ENCODE measurements at places on chromosomes 1 and 21.

- no peak for DNase-seq
These were observed 40.4 kb downstream of the LDLRAD2 start for GRCh38 chr1:21852282-21853130.

- DNase-seq: no peak
These were observed 772 bp downstream of the ADAM15 start for GRCh38 chr1:155051777-155052398.

DNA sequence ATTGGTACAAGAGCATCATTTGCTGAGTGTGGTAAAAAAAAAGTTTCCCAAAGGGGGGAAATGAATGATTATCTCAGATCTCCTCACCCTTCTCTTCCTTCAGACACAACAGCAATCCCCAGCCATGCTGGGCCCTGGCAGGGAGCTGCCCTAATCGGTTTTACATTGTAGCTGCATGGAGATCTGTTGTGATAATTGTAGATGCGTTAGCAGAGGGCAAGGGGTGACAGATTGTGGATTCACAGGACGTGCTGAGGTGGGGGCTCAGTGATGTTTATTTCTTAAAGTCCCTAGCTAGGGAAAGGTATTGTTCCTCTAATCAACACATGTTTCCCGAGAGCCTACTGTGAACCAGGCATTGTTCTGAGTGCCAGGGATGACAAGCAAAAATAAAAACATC lies 304.1 kb downstream of the PBX1 start:
- DNase-seq: no peak

- DNase-seq: no peak
These were observed 153.1 kb downstream of the AK5 start for GRCh38 chr1:77434967-77435366.

DNA sequence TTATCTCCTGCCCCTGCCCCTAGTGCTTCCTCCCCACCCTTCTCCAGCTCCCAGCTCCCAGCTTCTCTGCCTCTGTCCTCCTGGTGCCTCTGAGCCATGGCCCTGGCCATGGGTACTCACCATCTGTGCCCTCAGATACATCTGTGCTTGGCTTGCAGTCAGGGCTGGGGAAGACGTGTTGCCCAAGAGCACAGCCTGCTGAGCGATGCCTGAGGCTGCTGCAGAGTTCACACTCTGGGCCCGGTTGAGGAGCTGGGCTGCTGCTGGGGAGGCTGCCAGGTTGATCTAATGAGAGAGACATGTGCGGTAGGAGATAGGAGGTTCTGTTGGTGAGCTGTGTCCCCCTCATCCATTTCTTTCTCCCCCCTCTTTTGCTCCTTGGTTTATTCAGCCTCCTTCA lies 49.4 kb upstream of the A3GALT2 start:
- DNase-seq: no peak

- DNase-seq: peak; percentile 76
These were observed 14.6 kb upstream of the PKP1 start for GRCh38 chr1:201268604-201269151.

GRCh38 chr1:29119121-29119929 lies 4.4 kb downstream of the TMEM200B start:
- no peak for DNase-seq

GRCh38 chr1:211843018-211843417 lies 12.5 kb upstream of the LPGAT1 start:
- no peak for DNase-seq

DNA sequence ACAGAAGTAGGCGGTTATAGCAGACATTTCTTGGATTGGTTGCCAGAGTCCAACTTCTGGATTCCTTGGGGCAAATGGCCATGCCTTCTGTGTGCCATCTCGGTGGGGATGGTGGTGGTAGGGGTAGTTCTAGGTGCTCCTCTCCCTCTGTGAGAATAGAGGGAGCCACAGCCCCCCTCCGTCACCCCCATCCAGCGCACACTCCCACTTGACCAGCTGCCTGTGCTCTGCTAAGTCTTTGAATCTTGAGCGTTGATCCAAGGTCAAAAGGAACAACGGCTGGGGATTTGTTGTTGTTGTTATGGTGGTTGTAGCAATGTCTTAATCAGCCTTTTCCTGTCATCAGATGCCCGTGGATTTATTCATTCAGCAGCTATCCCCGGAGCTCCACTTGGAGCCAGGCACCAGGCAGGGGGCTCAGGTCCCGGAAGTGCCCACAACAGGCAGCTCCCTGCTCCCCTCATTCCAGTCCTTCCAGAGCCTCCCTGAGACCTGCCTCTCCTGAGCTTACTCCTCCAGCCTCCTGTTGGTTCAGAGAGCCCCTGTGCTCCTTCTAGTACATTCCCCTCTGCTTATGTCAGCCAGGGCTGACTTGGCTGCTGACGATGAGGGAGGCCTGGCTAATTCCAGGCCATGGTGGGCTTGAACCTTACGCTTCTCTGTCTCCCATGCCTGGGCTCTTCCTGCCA lies 146.6 kb upstream of the WNT4 start:
- no peak for DNase-seq

- DNase-seq: no peak
These were observed 150.2 kb downstream of the PRDM16 start for GRCh38 chr1:3219005-3219790.

- no peak for DNase-seq
These were observed 7.2 kb downstream of the ADPRS start for GRCh38 chr1:36095760-36096405.

DNA sequence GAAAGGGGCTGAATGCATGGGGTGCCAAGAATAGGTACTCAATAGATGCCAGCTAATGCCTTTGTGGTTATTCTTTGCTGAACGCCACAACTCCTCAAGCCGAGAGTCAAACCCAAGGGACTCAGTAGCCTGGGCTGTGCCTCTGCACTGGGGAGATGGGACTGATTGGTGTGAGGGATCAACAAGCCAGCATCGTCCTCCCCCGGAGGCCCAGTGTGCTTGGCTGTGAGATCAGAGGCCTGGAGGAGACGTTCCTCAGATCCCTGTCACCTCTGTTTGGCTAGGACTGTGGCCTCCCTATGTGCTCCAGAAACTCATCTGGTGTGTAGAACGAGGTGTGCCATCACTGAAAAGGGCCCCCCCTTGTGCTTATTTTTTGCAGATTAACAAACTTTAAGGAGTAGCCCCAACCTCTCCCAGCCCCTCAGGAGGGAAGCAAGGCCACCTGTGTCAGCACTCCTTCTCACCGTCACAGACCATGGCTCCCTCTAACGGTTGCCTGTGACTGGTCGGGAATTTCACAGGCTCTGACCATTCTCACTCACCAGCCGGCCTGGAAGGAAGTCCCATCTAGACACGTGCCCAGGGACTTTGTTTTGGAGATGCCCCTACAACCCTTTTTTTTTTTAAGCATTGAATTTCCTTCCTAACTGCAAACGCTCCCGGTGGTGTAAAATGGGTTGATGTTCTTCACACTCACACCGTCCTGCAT lies 194.0 kb upstream of the VAMP3 start:
- DNase-seq: no peak

GRCh38 chr21:45078877-45079281 lies 4.5 kb downstream of the ADARB1 start:
- no peak for DNase-seq

- no peak for DNase-seq
These were observed 59.2 kb upstream of the SSX2IP start for GRCh38 chr1:84749427-84749826.

GRCh38 chr1:27545876-27546275 lies 55.9 kb upstream of the WASF2 start:
- DNase-seq: no peak

DNA sequence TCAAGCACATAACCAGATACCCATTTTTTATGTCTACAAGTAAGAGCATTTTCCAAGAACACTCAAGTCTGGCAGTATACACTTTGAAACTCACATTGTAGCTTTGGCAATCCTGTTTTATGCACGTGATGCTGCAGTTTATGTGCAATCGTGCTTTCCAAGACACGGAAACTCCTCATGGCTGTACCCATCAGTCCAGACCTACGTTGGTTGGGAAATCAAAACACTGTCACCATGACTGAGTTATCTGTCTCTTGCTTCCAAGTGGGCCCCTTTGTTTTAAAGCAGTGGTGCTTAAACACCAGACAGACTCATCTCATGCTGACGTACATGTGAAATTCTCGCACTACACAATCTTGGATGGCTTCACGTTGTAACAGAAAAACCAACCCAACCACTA lies 192.8 kb downstream of the LTN1 start:
- no peak for DNase-seq

DNA sequence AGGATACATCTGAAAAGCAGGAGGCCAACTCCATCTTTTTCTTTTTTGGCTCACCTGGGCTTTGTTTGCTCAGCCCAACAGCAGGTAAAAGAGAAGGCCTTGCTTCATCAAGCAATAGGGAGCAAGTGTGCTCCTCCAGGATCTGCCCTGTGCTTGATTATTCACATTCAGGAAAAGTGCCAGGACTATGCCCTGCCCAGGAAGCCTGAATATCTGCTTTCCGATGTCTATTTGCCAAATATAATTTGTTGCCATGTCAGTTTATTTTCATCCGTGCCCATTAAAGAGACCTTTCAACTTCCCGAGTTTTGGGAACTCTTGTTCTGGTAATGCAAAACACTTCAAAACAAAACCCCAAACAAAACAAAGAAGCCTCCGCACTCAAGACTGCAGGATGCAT lies 185.3 kb downstream of the CDC7 start:
- no peak for DNase-seq

DNA sequence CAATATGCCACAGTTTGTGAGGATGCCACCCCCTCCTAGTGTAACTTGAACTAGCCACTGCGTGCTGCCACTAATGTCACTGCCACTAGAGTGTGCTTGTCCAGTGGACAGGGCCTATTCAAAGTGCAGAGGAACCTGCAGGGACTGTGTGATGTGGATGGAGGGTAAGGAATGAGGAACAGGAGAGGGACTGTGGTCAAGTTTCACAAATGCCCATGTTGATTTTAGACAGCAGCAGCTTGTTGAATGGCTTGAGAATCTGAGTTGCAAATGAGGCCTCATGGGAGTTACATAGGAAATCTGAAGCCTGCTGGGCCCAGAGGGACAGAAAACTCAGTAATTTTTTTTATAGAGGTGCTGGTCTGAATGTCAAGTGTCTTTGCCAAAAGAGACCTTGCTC lies 112.3 kb downstream of the HHAT start:
- no peak for DNase-seq

DNA sequence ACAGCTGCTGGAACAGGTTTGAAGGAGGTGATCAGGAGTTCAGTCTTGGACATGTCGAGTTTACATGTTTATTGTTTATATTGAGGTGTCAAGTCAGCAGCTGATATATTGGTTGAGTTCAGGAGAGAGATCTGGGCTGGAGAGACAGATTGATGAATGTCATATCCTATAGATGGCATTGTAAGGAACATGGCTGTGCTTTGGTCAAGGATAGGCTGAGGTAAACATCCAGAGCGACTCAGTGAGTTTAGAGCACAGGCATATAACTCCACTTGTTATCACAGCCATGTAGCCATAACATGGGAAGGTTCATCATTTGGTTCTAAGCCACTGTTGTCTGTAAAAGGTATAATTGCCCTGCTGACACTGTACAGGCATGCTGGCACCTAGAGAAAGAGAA lies 5.5 kb upstream of the MYOCOS start:
- DNase-seq: no peak

DNA sequence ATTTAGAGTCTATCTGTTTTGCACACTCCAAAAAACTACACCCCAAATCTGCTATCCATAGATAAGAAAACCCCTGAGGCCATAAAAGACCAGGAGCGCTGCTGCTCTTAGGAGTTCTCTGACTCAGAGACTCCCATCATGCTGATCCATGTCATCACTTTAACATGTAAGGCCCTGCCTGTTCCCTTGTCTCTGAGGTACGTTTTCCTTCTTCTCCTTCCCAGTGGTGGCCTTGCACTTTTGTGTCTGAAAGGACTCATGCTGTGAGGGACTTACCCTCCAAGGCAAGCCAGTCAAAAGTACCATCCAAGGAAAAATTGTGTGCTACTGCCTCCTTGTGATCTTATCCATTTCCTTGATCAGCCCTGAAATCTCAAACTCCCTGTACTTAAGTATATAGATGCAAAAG lies 427.4 kb upstream of the NCAM2 start:
- DNase-seq: no peak

- no peak for DNase-seq
These were observed 27.8 kb upstream of the EPS8L3 start for GRCh38 chr1:109791495-109792043.

DNA sequence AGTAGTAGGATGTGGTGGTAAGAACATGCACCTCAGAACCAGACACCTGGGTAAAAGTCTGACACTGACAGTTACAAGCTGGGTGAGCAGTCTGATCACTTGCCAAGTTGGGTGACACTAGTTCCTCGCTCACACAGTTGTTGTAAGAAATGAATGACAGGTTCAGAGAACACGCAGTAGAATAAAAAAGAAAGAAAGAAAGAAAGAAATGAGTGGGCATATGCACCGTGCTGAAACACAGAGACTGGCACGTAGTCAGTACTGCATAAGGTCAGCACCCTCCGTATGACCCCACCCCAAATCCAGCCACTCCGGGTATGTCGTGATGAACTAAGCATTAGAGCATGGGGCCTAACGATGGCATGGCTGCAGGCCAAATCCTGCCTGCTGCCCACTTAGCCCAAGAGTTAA lies 90.6 kb downstream of the GLUL start:
- no peak for DNase-seq

Measured in GOT3 (cell line).